ENCODE measurements at places on chromosomes 5 and 9. TPM values are rescaled to one million over a fixed set of nuclear protein-coding genes. Genes with fewer than 3 reads are reported as not detected.

GRCh38 chr9:94805585-94805984 lies 79.1 kb downstream of the AOPEP start:
- H3K4me1 ChIP-seq, result peaks cover 63% of the 10 kb centered on the region
- no peaks in the 10 kb centered on the region for H3K27me3 ChIP-seq
- peak; percentile 44 for DNase-seq

- H3K4me3 ChIP-seq, result no peak overlapping the region
- H3K27ac ChIP-seq, result no peak overlapping the region
- no peaks in the 10 kb centered on the region for H3K27me3 ChIP-seq
- H3K36me3 ChIP-seq, result no peaks in the 10 kb centered on the region
These were observed 439.9 kb upstream of the CHD1 start for GRCh38 chr5:99368726-99369125.

DNA sequence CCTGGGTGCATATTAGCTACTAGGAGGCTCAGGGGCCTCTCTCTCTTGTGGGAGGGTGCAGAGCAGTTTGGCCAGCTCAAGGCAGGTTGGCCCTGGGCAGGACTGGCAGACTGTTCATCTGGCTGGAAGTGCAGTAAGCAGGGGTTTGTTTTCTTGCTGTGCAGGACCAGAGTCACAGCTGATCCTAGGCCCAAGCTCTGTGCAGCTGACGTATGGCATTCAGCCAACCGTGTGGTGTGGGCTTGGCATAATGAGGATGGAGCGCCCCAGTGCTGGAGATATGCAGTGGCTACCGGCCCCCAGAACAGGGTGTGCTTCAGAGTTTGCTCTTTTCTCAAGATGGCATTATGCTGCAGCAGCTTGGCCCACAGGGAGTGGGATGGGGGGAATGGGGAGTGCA lies 31.0 kb upstream of the PHF24 start:
- no peaks in the 10 kb centered on the region for H3K27me3 ChIP-seq
- H3K4me1 ChIP-seq, result no peaks in the 10 kb centered on the region
- H3K27ac ChIP-seq, result no peak overlapping the region
- peak; percentile 5 for DNase-seq
- no peaks in the 10 kb centered on the region for H3K36me3 ChIP-seq

DNA sequence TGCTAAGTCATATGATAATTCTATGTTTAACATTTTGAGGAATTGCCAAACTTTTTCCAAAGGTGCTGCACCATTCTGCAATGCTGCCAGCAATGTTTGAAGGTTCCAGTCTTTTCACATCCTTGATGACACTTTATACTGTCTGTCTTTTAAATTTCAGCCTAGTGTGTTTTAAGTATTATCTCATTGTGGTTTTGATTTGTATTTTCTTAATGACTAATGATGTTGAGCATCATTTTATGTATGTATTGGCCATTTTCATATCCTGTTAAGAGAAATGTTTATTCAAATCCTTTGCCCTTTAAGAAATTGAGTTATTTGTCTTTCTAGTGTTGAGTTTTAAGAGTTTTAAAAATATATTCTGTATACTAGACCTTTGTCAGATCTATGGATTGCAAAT lies 5.0 kb upstream of the TEX48 start:
- no peak for DNase-seq
- H3K4me3 ChIP-seq, result no peak overlapping the region
- no peaks in the 10 kb centered on the region for H3K36me3 ChIP-seq
- no peaks in the 10 kb centered on the region for H3K27me3 ChIP-seq
- H3K4me1 ChIP-seq, result peaks cover 19% of the 10 kb centered on the region
- no peak overlapping the region for H3K27ac ChIP-seq

- H3K27ac ChIP-seq, result no peak overlapping the region
- H3K4me1 ChIP-seq, result no peaks in the 10 kb centered on the region
- H3K27me3 ChIP-seq, result no peaks in the 10 kb centered on the region
- no peaks in the 10 kb centered on the region for H3K36me3 ChIP-seq
These were observed 152.9 kb upstream of the MOCS2 start for GRCh38 chr5:53262348-53262970.

DNA sequence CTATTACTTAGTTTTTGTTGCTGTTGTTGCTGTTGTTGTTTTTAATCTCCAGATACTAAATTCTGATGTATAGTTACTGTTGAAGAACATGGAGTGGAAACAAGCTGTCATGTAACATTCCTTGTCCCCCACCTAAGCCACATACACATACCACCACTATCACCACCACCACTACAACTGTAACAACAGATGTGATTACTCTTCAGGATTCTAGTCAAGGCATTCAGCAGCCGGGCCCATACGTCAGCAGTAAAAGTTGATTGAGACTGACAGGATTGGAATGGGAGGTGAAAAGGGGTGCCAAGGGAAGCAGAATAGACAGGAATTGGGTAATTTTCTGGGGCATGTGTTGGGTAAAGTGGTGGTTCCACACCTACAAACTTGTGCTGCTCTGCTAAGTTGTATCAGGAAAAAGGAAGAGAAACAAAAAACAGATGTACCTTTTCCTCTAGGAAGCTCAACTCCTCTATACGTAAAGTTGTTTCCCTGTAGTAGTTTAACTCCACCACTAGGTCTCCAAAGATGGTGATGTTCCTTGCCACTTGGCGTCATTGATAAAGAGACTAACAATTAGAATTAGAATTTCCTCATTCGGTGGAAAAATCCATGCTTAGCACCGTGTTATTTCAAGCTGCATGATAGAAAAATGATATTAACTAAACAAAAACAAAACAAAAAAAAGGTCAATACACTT lies 138.6 kb downstream of the ARRDC3 start:
- DNase-seq, result no peak
- H3K27me3 ChIP-seq, result no peaks in the 10 kb centered on the region
- H3K4me3 ChIP-seq, result no peak overlapping the region
- H3K4me1 ChIP-seq, result no peaks in the 10 kb centered on the region
- no peak overlapping the region for H3K27ac ChIP-seq
- no peaks in the 10 kb centered on the region for H3K36me3 ChIP-seq

DNA sequence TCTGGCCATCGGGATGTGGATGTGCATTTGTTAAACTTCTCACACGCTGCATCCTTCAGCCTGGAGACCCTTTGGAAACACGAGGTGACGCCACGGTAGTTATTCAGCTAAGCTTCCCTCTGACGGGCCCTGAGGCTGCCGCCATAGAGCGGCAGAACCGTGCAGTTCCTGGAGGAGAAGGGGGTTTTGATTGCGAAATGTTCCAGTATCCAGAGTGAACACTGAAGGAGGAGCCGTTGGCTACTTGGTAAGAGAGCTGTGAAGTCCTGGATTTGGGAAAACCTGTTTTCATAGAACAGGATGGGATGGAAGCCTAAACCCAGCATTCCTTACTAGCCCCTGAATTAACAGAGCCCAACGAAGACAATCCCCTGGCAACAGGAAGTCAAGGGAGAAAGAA lies 23.0 kb upstream of the EXOC3 start:
- H3K4me3 ChIP-seq, result no peak overlapping the region
- DNase-seq, result no peak
- no peak overlapping the region for H3K27ac ChIP-seq
- peaks cover 11% of the 10 kb centered on the region for H3K4me1 ChIP-seq

DNA sequence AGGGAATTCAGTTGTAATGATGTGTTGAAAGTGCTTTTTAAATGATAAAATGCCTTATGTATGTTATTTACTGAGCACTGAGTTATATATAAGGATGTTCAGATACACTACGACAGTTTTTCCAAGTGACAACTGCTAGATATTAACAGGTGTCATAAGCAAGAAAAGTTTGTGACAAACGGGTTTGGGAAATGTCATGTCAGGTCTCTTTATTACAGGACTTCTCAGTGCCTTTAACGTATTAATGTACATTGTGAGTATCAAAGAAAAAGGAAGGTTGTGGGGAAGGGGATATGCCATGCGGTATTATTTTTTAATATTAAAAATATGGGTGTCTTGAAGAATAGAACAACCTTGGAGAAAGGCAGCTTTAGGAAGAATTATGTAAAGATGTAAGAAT lies 56.4 kb downstream of the RAI14 start:
- peaks cover 31% of the 10 kb centered on the region for H3K4me1 ChIP-seq
- H3K36me3 ChIP-seq, result peaks cover 3% of the 10 kb centered on the region
- no peaks in the 10 kb centered on the region for H3K27me3 ChIP-seq
- no peak overlapping the region for H3K27ac ChIP-seq

Gene C5orf52
- not detected for total RNA-seq

Gene GABBR2
- total RNA-seq, result not detected

Gene ADAMTSL2
- 3.3 TPM for total RNA-seq

Gene FSTL4
- 7.1 TPM for total RNA-seq
